ENCODE measurements at places on chromosomes 1 and 21. TPM values are rescaled to one million over a fixed set of nuclear protein-coding genes. Genes with fewer than 3 reads are reported as not detected.

The LCA5L gene
- 1.4 TPM for total RNA-seq

The AADACL4 gene
- total RNA-seq, result not detected

The ARF1 gene
- 270 TPM for total RNA-seq

The FAF1 gene
- 18.4 TPM for total RNA-seq

The APOBEC4 gene
- total RNA-seq, result not detected

The CRTC2 gene
- 7.4 TPM for total RNA-seq

The CASZ1 gene
- not detected for total RNA-seq

The KLHDC9 gene
- total RNA-seq, result 2.6 TPM

The F13B gene
- not detected for total RNA-seq

The RHBG gene
- not detected for total RNA-seq

The INAVA gene
- total RNA-seq, result not detected

The GLMP gene
- total RNA-seq, result 87.4 TPM

The CRNN gene
- total RNA-seq, result not detected

The PRAMEF1 gene
- not detected for total RNA-seq

The FMN2 gene
- total RNA-seq, result not detected

The CRABP2 gene
- 17.6 TPM for total RNA-seq

The OR6K3 gene
- total RNA-seq, result not detected

The CSF3R gene
- total RNA-seq, result not detected

The RXFP4 gene
- total RNA-seq, result not detected

The LCK gene
- not detected for total RNA-seq

The GBP6 gene
- total RNA-seq, result not detected

The OR2L2 gene
- not detected for total RNA-seq

The TDRD10 gene
- total RNA-seq, result 0.37 TPM

The LCE1C gene
- total RNA-seq, result not detected

The DR1 gene
- 26.1 TPM for total RNA-seq

The HES5 gene
- not detected for total RNA-seq

The TTLL7 gene
- 7.4 TPM for total RNA-seq

The JUN gene
- total RNA-seq, result 161 TPM

The CNR2 gene
- not detected for total RNA-seq

The CD1E gene
- total RNA-seq, result not detected

The C1orf141 gene
- total RNA-seq, result not detected

The KLF17 gene
- total RNA-seq, result not detected

All from cardiac ventricle fibroblast (primary cell).